ENCODE measurements at places on chromosomes 6 and 20.

- DNase-seq, result no peak
Measured at GRCh38 chr20:8505476-8506200, 373.6 kb downstream of the PLCB1 start.

DNA sequence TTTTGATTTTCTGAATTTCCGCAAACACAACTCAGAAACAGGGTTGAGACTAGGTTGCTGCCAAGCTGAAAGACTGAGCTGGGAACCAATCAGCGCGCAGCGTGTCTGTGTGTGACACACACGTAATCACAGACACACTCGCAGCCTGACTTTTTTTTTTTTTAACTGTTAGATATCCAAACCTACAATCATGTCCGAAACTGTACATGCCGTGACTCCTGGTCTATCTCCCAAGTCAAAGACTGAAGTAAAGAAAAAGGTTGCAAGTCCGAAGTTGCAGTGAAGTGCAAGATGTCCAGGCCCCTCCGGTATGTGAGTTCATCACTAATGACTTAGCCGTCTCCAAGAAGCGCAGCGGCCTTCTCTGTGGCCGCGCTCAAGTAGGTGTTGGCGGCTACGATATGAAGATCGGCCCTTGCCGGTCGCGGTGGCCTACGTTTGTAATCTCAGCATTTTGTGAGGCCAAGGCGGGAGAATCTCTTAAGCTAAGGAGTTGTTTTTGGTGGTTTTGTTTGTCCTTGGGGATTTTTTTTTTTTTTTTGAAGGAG lies 108.2 kb downstream of the HFE start:
- peak; percentile 95 for DNase-seq

DNA sequence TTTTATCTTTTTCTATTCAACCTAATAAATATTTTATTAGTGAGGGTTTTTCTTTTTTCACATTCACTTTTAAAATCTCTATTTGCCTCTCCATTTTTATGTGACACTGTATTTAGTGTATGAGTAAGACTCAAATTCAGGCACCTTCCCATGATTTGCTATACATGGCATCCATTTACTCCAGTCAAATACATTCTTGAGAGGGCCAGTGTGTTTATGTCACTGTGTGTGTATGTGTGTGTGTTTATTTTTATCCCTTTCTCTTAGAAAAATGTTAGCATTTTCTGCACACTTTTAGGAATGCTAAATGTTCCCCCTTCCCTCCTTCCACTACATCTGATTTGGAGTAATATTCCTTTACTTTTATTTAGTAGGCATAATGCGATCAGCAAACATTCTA lies 290.0 kb downstream of the PACRG start:
- DNase-seq, result no peak

DNA sequence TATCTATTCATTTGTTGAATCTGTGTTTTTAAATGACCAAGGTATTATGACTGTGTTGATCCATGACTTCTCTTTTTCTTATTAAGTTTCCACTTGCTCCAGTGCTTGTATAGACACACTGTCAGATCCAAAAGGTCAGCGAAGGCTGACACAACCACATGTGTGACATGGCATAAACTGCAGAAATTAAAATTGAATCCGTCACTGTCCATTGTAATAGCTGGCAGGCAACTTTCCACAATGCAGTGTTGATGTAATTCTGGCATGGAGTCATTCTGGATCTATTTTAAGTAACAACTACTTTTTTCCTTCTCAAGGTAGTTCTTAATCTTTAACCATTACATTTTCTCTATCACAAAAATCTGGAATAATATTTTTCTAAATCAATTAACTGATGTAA lies 145.3 kb downstream of the AIG1 start:
- DNase-seq, result no peak

DNA sequence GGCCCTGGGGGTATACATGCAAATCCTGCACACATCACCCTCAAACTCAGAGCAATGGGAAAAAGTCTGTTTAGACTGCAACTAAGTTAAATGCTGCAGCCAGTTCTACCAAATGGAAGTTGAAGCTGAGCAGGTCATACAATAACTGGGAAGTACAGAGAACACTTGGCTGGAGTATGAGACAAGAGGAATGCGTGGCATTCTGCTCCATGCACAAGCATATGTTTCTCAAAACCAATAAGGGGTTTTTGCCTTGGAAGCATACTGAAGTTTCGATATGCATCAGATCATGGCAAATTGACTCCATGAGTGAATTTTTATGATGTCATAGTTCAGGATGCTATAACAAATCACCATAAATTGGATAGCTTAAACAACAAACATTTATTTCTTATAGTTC lies 193.8 kb downstream of the COL12A1 start:
- DNase-seq, result no peak

DNA sequence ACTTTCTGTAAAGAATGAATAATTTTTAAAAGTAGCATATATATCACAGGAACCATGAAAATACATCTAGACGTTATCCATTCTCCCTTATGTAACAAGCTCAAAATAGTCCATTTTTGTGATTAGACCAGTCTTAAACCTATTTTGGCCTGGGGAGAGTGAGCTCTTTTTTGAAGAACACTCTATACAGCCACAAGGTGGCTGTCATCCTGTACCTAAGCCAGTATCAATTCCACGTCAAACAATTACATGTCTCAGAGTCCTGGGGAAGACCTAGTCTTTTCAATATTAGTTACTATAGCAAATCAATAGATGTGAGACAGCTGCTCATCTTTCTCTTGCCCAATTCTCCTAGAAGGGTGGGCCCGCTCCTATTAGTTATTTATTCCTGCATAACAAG lies 28.4 kb downstream of the FBXO5 start:
- no peak for DNase-seq

- no peak for DNase-seq
Measured at GRCh38 chr20:40648210-40649072, 40.6 kb downstream of the MAFB start.

GRCh38 chr20:18728870-18729224 lies 84.7 kb upstream of the SCP2D1 start:
- no peak for DNase-seq

GRCh38 chr6:113411011-113411410 lies 446.1 kb upstream of the MARCKS start:
- DNase-seq, result no peak

GRCh38 chr20:4227085-4227821 lies 211.9 kb upstream of the RNF24 start:
- DNase-seq, result peak; percentile 63

DNA sequence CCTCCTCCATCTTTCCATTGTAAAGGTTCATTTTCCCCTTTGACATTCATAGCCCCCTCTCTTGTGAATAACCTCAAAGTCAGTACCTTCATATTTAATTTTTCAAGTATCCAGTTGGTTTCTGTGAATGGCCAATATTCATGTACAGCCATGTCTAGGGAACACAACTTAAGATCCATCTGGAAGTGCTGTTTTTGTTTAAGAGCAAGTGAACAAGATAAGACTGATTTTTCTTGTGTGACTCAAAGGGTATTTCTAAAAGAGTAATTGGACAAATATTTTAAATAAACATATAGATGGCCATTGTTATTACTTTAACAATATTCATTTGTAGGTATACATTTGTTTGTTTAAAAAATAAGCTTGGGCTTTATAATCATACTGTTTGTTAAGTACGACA lies 92.9 kb downstream of the RTN4IP1 start:
- no peak for DNase-seq

- DNase-seq, result no peak
Measured at GRCh38 chr6:21692721-21693120, 99.2 kb downstream of the SOX4 start.

DNA sequence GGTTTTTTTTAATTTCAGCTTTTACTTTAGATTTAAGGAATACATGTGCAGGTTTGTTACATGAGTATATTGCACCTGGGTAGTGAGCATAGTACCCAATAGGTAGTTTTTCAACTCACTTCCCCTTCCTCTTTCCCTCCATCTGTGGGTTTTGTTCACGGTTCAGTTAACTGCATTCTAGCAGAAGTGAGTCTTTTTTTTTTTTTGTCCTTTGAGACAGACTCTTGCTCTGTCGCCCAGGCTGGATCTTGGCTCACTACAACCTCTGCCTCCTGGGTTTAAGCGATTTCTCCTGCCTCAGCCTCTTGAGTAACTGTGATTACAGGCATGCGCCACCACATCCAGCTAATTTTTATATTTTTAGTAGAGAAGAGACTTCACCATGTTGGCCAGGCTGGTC lies 8.7 kb downstream of the UBR2 start:
- DNase-seq, result no peak

DNA sequence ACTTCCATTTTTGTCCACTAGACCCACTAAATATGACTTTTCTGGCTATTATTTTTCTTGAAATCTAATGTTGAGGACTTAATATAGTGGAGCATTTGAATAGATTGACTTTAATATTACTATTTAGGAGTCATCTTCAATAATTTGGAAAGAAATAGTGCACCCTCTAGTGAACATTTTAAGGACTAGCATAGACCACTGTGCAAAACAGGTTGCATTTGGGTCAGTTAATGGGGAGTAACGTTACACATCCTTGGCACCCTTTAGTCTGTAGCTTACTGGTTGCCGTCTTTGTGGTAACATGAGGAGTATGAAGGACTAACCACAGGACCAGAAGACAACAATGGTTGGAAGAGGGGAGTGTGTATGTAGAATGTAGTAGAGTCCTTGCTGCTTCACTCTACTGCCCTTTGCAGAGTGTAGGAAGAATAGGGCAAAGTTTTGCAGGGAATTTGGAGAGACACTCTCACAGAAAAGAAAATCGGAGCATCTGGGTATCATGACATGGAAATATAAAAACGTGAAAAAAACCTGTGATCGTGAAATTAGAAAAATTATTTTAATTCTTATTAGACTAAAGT lies 25.2 kb downstream of the RFPL4B start:
- no peak for DNase-seq

DNA sequence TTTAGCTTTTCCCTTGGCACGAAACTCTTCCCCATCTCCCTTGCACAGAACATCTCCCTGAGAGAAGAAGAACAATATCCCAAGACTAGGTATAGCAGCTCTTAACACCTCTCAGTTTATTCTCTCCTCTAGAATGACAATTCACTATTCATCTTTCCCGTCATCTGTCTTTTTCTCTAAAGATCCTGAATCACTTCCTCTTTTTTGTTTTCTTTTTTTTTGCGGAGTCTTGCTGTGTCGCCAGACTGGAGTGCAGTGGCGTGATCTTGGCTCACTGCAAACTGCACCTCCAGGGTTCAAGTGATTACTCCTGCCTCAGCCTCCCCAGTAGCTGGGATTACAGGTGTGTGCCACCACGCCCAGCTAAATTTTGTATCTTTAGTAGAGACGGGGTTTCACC lies 574.4 kb upstream of the MAP3K7 start:
- DNase-seq, result no peak

DNA sequence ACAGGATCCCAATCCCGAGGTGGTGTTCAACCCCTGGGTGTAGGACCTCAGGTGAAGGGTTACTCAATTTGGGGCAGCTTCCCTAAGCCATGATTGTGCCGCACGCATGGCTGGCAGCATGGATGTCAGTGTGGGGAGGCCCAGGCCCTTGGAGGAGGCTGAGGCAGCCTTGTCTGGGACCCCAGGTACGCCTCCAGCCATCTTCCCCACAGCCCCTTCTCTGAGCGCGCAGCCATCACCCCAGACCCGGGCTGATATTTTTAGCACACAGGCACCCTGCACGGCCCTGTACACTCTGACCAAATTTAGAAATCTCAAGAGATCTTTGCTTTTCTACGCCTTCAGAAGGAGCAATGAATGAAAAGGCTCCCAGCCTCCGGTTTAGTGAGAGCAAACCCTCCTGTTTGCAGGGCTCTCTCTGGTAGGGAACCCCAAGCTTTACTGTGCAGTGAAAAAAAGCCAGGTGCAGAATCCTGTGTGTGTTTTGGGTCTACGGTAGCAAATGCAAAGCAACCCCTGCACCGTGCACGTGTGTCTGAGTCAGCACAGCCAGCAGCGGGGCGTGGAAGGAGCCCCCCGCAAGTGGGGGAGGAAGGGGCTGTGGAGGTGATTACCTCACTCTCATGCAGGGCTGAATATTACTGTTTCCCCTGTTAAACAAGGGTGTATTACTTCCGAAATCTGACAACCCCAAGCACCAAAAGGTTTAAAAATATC lies 44.3 kb downstream of the CTCFL start:
- no peak for DNase-seq

DNA sequence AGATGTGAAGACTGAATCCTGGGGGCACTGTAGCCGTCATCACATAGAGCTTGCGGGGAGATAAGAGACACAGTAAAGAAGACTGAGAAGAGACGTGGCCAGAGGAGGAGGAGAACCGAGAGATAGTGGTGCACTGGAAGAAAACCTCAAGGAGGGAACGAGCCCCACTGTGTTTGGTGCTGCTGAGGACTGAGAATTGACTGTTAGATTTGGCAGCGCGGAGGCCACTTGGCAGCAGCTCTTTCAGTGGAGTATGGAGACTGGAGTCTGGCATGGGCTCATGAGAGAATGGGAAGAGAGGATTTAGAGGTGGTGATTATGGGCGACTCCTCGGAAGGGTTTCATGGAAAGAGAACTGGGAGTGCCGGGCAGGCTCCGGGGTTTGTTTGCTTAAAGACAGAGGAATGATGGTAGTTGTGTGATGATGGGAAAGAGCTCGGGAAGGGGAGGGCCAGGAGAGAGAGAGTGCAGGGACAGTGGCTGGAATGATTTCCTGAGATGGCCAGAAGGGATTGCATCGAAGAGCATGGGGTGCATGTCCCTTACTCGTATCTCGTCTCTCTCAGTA lies 18.0 kb downstream of the CDYL start:
- DNase-seq, result no peak

DNA sequence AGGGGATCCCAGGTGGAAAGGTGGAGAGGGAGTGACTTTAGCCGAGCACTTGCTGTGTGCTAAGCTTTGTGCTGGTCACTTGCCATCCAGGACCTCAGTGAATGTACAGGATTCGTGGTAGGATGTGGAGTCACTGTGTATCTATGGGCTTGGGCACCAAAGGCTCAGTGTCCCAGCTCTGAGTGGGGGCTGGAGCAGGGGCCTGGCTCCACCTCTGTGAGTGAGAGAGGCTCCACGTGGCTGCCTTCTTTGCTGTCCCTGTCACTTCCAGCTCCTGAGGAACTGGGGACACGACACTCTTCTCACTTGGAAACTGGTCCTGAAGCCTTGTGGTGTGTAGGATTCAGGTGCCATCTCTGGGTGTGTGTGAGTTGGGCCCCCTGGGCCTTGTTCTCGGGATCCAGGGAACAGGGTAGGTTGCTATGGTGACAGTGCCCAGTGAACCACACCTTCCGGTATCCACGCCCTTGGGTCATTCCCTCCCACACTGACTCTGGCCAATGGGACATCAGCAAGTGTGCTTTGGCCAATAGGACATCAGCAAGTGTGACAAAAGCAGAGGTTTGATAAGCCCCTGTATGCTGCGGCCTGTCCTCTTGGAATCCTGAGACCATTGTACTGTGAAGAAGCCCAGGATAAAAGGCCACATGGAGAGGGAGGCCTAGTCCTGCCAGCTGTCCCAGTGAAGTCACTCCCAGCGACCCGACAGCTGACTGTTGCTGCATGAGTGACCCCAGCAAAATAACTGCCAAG lies 87.7 kb downstream of the CDH22 start:
- DNase-seq, result no peak

DNA sequence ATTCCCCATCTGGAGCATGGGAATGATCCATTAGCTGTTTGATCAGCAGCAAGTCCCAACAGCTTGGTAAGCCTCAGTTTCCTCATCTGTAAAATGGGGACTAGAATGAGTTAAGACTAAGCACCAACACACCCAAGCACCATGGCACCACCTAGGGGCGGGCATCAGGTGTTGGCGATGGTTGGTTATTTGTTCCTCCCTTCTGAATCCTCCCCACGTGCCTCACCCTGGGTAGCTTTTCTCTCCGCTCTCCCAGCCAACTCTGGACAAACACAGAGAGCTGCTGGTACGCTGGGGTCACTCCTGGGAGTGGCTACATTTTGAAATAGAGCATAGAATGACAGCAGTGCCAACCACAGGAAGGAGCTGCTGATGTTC lies 13.3 kb upstream of the ITPR3 start:
- peak; percentile 78 for DNase-seq

- DNase-seq, result no peak
Measured at GRCh38 chr20:36998652-36999051, 47.1 kb upstream of the SAMHD1 start.
